ENCODE measurements at places on chromosomes 6 and 20.

DNA sequence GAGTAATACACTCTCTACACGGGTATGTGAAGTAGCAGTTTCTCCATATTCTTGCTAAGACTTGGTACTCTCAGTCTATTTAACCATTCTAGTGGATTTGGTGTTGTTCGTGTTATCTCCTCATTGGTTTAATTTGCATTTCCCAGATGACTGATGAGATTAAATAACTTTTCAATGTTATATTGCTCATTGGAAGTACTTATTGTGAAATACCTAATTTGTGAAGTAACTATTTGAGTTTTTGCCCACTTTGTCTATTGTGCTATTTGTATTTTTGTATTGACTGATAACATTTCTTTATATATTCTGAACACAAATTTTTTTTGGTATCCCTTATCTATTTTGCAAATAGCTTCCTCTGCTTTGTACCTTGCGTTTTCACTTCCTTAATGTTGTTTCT lies 156.0 kb downstream of the C6orf58 start:
- DNase-seq, result no peak

DNA sequence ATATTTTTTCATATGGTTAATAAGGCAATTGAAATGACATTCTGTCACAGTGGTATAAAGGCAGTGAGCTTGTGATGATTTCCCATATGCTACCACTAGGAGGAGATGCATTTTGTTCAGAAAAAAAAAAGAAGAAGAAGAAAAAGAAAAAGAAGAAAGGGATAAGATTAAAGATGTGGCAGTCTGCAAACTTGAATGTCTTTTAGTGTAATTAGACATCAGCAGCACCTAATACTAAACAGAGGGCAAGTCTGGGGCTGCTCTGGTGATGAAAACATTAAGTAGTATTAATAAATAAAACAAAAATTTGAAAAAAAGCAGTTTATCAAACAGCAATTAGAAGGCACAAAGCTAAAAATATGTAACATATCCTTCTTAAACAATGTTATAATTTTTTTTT lies 95.4 kb upstream of the DEFB112 start:
- no peak for DNase-seq

- DNase-seq, result no peak
These were observed 23.9 kb upstream of the VEGFA start for GRCh38 chr6:43746071-43746470.

DNA sequence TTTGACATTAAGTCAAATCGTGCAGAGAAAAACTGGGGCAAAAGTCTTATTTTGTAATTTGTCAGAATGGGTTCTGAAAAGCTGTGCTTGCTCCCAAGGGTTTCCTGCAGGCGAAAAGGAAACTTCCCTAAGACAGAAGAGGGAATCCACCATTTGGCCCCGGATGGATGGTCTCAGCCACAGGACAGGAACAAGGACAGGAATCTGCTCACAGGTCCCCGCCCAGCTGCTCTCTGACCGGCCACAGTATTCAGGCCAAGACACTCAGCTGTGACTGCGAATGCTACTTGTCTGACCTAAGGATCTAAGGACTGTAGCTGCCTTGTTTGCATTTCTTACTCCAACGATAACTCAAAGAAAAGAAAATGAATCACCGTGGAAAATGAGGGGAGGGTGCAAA lies 197.0 kb downstream of the BMP7 start:
- no peak for DNase-seq

DNA sequence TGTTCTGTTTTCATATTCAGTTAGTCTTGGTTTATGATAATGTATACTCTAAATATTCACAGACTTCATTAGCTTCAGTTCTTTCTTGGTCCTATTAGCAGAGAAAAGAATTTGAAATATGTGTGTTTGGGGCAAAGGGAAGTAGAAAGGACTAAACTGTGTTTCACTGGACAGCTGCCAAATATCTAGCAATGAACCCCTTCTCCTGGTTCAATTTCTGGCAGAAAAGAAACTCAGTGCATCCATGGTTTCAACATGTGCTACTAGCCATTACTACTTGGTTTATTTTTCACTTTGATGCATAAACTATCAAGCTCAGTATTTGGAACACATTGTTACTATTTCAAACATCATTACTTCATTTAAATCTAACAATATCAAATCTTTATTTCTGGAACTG lies 43.6 kb downstream of the FBXL4 start:
- DNase-seq, result no peak

GRCh38 chr20:10653599-10654249 lies 20.1 kb downstream of the JAG1 start:
- no peak for DNase-seq

DNA sequence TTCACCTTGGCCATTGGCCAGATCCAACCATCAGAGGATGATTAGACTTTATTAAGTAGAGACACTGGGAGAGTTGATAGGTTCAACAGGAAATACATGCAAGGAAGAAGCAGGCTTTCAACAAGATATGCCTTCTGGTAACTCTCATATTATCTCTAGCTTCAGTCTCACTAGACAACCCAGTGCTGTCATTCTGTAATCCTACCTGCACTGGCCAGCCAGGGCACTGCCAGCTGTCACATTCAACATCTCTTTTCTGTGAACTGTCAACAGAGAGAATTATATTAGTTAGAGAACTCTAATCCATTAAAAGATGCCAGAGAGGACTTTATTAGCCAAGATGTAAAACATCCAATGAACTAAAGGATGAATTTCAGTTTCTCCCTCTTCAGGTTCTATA lies 337.9 kb upstream of the JAG1 start:
- no peak for DNase-seq

GRCh38 chr20:50701041-50701963 lies 10.0 kb upstream of the RIPOR3 start:
- no peak for DNase-seq

DNA sequence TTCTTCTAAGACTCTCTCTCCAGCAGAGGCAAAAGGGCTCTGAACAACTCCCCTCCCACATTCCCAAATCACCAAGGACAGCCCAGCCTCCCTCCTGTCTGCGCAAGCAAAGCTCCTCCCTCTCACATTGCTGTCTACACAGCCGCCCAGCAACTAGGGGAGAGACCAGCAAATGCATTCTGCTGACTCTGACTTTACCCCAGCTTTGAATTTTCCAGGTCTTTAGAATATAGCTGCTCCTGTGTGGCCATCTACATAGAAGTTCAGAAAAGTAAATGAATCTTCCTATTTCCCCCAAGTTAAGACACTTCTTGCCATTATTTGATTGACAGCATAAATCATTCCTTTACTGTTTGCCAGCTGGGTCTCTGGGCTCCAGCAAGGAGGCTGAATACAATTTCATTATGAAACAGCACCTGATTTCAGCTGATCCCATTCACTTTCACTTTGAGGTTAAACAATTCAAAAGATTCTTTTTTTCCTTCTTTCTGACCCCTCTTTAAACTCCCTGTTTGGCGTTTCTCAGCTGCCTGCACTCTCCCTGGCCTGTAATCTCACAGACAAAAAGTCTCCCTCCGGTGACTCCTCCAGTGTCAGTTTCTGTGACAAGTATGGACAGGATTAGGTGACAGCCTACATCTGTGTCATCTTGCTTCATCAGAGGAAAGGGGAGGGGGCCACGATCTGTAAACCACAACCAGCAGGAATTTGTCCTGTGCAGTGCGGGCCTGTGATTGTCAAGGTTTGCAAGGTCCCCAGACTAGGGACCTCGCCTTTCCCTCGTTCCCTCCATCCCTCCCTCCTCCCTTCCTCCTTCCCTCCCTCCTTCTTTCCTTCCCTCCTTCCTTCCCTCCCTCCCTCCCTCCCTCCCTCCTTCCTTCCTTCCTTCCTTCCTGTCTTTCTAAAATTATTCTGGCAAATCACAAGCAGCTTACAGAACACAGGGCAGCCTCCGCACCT lies 205.6 kb upstream of the RIN2 start:
- no peak for DNase-seq

All from inflammatory macrophage treated with lipopolysaccharide for 1 hour (primary cell).